Sigmoid colon (tissue), 7 donors: ENCODE measurements at places on chromosomes 5 and 9. TPM values are rescaled to one million over a fixed set of nuclear protein-coding genes. Genes with fewer than 3 reads are reported as not detected.

The SUSD3 gene
- polyA plus RNA-seq = 15.2 TPM

The FOXD1 gene
- polyA plus RNA-seq = 0.09 TPM

The CTXN3 gene
- polyA plus RNA-seq = not detected

The CER1 gene
- polyA plus RNA-seq = not detected

The AOPEP gene
- polyA plus RNA-seq = 29.4 TPM

The BARHL1 gene
- not detected for polyA plus RNA-seq

The IL3 gene
- not detected for polyA plus RNA-seq

The C5orf58 gene
- polyA plus RNA-seq = not detected

The PCDHB6 gene
- not detected for polyA plus RNA-seq

The NUP155 gene
- polyA plus RNA-seq = 7.9 TPM

The NMUR2 gene
- polyA plus RNA-seq = not detected

The N4BP3 gene
- 0.69 TPM for polyA plus RNA-seq

The SLC6A7 gene
- 0.60 TPM for polyA plus RNA-seq

The PCDHA13 gene
- polyA plus RNA-seq = not detected

The TLR4 gene
- 4.0 TPM for polyA plus RNA-seq

The PCDHGA3 gene
- 0.19 TPM for polyA plus RNA-seq

The FCN2 gene
- polyA plus RNA-seq = not detected

The KLF4 gene
- 330 TPM for polyA plus RNA-seq

The ZDHHC11B gene
- polyA plus RNA-seq = 2.0 TPM

The ARHGAP26 gene
- polyA plus RNA-seq = 19.1 TPM

The F2R gene
- polyA plus RNA-seq = 1.4 TPM

The RNF183 gene
- polyA plus RNA-seq = 2.3 TPM

The GFRA3 gene
- not detected for polyA plus RNA-seq

The HTR4 gene
- polyA plus RNA-seq = 4.2 TPM

The ZNF300 gene
- polyA plus RNA-seq = 0.60 TPM

The SPINK6 gene
- polyA plus RNA-seq = not detected

The ADAMTS16 gene
- polyA plus RNA-seq = 0.60 TPM

The MAT2B gene
- polyA plus RNA-seq = 100 TPM

The NXNL2 gene
- 1.2 TPM for polyA plus RNA-seq

The IFNB1 gene
- 0.20 TPM for polyA plus RNA-seq

The C5orf46 gene
- polyA plus RNA-seq = not detected

The HSPB3 gene
- polyA plus RNA-seq = 2.4 TPM

The ELOVL7 gene
- polyA plus RNA-seq = 1.2 TPM

The TTF1 gene
- polyA plus RNA-seq = 14.6 TPM

The CARTPT gene
- polyA plus RNA-seq = not detected

The SMIM32 gene
- 10.7 TPM for polyA plus RNA-seq

The GOLGA2 gene
- 82.7 TPM for polyA plus RNA-seq

The SPATA31D1 gene
- not detected for polyA plus RNA-seq

The ST6GALNAC4 gene
- polyA plus RNA-seq = 25.2 TPM

The CCDC180 gene
- polyA plus RNA-seq = 3.5 TPM

The ENTPD2 gene
- polyA plus RNA-seq = 0.92 TPM

The IFNA2 gene
- polyA plus RNA-seq = not detected

The ZDHHC21 gene
- polyA plus RNA-seq = 5.1 TPM

The DDX4 gene
- not detected for polyA plus RNA-seq

The CARD9 gene
- 1.8 TPM for polyA plus RNA-seq

The ANGPTL2 gene
- 0.69 TPM for polyA plus RNA-seq

The BAAT gene
- 0.60 TPM for polyA plus RNA-seq
